ENCODE measurements at places on chromosomes 13 and 19.

DNA sequence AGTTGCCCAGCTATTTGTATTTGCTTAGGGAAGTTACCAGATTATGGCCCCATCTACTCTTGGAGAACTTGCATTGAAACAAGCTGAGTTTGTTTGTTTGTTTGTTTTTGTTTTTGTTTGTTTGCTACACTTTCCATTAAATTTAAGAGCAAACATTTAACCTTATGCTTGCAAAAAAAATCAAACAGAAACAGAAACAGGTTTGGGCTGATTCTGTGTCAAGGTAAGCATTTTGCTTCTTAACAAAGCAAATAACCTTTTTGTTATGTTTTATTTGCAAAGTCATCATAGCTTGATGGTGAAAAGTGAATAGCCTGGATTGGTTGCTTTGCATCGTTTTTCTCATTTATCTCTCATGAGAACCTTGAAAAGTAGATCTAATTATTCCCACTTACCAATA lies 531.8 kb downstream of the EFNB2 start:
- no peak for DNase-seq

DNA sequence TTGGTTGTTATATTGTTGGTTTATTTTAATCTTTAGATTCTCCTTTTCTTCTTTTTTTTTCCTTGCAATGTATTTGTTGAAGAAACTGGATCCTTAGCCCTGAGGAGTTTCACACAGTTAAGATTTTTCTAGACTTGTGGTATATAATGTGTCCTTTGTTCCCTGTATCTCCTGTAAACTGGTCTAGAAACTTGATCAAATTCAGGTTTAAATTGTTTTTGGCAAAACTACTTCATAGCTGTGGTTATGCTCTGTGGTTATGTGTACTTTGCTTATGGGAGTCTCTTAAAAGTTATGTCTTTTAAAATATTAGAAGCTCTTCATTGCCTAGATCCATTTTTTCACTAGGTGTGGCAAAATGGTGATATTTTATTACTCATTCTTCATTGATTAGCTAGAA lies 3.7 kb upstream of the MTRF1 start:
- DNase-seq = no peak

GRCh38 chr13:110479648-110480047 lies 81.9 kb downstream of the RAB20 start:
- no peak for DNase-seq

- no peak for DNase-seq
Observed at GRCh38 chr13:30744681-30745077, 9.3 kb downstream of the ALOX5AP start.

DNA sequence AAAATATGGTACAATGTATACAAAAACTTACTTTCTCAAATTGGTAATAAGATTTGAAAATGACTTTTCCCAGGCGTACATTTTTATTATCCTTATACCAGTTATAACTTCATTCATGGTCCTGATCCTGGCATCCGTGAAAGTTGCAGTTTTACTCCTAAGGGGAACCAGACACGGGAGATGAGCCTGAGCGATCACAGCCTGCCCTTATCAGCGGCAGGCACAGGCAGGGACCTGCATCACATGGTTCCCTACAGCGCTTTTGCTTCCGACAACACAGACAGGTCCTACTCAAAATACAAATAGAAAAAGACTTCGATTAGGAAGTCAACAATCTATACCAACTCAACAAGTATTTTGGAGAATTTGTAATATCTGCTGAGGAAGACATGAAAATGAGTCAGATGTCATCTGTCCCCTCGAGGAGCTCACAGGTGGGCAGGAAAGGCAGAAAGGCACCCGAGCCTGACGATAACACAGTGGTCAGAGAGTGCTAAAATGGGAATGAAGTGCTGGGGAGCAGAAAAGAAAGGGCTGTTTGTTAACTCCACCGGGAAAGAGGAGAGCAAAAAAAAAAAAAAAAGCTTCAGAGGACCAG lies 93.4 kb downstream of the ABCC4 start:
- DNase-seq = peak; percentile 53

GRCh38 chr13:74661851-74662250 lies 527.6 kb upstream of the KLF12 start:
- no peak for DNase-seq

DNA sequence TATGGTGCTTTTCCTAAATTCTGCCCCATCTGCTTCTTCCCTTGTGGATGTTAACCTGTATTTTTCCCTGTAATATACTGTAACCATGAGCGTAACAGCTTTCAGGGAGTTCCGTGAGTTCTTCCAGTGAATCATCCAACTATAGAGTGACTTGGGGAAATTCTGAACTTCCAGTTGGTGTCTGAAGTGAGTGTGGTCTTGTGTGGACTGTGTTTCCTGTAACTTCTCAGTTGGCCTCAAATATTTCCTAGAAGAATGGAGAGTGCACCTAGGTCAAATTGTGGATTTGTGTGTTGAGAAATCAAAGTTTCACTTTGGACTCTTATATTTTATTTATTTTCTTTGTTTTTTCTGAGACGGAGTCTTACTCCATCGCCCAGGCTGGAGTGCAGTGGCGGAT lies 11.0 kb upstream of the ZNF766 start:
- no peak for DNase-seq

GRCh38 chr13:25001476-25002206 lies 94.3 kb upstream of the PABPC3 start:
- DNase-seq = no peak

GRCh38 chr13:49448753-49449152 lies 4.7 kb downstream of the SETDB2 start:
- no peak for DNase-seq

DNA sequence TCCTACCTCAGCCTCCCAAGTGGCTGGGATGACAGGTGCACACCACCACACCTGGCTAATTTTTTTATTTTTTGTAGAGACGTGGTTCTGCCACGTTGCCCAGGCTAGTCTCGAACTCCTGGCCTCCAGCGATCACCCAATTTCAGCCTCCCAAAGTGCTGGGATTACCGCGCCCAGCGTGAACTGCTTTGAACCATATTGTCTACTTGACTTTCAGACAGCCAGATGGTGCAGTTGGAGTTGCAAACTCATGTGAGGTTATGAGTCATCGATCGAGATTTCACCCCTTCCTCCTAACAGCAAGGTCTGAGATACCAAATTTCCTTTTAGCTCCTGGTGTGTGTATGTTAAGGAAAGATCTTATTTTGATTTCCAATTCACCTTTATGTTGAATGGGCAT lies 2.7 kb downstream of the SLC27A1 start:
- DNase-seq = no peak

GRCh38 chr13:27130223-27130978 lies 41.2 kb downstream of the USP12 start:
- DNase-seq = no peak

DNA sequence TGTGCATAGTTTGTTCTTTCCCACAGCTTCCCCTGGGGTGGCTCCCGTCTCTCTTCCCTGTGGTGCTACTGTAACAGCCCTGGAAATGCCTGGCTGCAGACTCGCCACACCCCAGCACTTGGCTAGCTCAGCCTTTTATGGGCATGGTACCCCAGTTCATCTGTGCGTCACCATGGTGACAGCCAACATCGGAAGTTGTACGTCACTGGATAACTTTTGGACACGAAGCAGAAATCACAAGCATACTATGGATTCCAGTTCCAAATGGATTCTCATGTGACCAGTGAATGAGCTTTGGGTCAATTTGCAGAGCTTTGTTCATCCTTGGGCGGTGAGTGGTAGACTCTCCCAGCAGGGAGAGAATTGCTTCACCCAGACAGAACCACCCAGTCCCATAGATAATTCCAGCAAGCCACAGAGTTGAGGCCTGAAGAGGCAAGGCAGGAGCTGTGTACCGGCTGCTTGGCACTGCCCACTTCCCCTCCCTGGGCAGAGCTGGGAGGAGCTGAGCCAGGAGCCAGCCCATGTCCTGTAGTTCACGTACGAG lies 54.4 kb downstream of the COL4A2 start:
- no peak for DNase-seq

GRCh38 chr19:45460807-45461347 lies 6.9 kb upstream of the FOSB start:
- DNase-seq = no peak

DNA sequence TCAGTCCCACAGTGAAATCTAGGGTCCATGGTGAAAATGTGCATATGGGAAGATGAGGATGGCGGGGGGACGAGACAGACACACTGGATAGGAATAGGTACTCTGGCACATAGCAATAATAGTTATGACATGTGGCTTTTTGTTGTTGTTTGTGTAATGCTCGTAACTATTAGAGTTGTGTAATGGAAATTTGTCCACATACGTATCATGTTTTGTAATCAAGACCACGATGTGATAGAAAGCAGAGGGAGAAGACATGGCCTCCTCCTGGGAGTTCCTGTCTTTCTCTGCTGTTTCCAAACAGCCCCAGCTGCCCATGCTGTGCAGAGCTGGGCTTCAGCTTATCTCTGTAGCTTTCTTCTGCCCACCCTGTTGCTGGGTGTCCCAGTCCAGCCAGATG lies 185.3 kb upstream of the TMTC4 start:
- DNase-seq = no peak

DNA sequence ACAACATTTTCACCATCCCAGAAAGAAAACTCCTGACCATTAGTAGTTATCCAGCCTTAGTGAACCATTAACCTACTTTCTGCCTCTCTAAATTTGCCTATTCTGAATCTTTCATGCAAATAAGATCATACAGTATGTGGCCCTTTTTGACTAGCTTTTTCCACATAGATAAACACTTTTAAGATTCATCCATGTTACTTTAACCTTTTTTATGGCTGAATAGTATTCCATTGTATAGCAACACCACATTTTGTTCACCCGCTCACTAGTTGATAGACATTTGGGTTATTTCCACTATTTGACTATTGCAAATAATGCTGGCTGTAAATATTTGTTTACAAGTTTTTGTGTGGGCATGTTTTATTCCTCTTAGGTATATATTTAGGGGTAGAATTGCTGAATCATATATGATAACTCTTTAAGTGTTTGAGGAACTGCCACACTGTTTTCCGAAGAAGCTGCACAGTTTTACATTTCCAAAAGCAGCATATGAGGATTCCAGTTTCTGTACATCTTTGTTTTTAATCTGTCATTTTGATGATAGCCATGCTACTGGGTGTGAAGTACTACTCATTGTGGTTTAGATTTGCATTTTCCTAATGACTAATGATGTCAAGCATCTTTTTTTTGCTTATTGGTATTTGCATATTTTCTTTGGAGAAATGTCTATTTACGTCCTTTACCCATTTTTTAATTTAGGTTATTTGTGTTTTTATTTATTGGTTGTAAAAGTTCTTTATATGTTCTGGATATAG lies 17.1 kb downstream of the COG6 start:
- DNase-seq = no peak
